Umbilical cord (tissue), 2 donors: ENCODE measurements at places on chromosomes 1 and 21.

DNA sequence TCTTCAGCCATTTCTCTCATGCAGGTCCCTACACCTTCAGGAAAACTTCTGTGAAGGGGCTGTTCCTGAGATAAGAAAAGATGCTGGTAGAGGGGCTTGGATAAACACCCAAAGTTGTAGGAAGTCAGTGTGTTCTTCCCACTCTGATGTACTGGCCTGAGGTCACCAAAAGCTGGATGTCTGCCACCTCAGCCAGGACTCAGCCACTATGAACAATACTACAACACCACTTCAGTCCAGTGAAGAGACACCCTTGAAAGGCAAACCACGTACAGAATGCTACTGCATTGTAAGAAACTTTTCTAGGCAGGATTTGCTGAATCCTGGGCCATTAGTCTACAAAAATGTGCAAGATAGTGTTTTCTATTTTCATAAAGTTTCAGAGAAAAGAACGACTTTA is 2.4 kb downstream of the PTPN14 start:
- no peak for DNase-seq

DNA sequence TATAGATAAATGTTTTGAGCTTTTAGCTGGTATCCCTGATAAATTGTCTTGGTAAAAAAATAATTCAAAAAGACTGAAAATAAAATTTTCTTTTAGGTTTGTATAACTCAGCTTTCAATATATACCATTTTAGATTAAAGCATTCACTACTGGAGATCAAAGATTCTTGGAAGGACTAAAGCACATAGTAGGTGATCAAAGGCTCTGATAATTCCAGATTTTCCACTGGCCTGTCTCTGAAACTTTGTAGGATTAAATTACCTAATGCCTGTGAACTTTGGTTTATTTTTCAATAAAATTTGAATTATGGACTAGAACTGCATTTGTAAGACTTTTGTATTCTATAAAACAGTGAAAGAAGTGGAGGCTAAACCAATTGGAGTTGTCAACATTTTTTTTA is 1.2 kb upstream of the RGS18 start:
- DNase-seq, result no peak

GRCh38 chr1:11169202-11169601 is 20.0 kb upstream of the ANGPTL7 start:
- no peak for DNase-seq

GRCh38 chr1:101408212-101409042 is 171.6 kb downstream of the S1PR1 start:
- DNase-seq, result no peak

GRCh38 chr1:94121411-94121821 is 468 bp upstream of the ABCA4 start:
- no peak for DNase-seq

- no peak for DNase-seq
Measured at GRCh38 chr1:237041461-237041794, 556 bp upstream of the RYR2 start.

- no peak for DNase-seq
Measured at GRCh38 chr1:26857473-26858060, 5.4 kb upstream of the SFN start.
